Effector memory CD8-positive, alpha-beta T cell (primary cell): ENCODE measurements at places on chromosomes 5 and 9.

DNA sequence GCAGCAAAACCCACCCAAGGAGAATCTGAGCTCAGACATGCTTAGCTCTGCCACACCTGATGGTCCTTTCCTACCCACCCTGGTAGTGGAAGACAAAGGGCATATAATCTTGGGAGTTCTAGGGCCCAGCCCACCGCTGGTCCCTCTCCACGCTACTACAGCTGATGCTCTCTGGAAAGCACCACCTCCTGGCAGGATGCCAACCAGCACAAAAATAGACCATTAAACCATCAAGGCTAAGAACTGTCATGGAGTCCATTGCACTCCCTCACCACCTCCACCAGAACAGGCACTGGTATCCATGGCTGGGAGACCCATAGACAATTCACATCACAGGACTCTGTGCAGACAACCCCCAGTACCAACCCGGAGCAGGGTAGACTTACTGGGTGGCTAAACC lies 111.0 kb upstream of the IL7R start:
- no peak for DNase-seq

DNA sequence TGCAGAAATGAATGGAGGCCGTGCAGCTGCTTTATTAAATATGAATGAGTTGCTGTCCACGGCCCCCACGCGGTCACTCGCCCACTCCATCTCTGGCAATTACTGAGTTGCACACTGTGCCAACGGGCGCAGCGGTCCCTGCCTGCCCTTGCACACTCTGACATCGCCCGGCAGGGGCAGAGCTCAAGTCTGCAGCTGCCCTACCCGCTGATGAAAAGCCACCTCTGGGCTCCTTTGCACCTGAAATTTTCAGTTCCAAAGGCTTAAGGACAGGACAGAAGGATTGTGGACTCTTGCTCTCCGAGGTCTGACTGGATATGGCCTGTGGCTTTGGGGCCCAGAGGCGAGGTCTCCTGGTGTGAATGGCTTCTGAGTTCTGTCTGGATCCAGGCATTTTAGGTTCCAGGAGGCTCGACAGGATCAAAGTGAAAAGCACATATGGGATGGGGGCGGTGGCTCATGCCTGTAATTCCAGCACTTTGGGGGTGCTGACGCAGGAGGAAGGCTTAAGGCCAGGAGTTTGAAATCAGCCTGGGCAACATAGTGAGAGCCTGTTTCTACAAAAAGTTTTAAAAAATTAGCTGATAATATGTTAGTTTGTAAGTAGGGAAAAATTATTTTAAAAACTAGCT lies 201.8 kb downstream of the PAX5 start:
- DNase-seq: no peak

- no peak for DNase-seq
Measured at GRCh38 chr5:149162401-149163084, 21.2 kb downstream of the ABLIM3 start.

DNA sequence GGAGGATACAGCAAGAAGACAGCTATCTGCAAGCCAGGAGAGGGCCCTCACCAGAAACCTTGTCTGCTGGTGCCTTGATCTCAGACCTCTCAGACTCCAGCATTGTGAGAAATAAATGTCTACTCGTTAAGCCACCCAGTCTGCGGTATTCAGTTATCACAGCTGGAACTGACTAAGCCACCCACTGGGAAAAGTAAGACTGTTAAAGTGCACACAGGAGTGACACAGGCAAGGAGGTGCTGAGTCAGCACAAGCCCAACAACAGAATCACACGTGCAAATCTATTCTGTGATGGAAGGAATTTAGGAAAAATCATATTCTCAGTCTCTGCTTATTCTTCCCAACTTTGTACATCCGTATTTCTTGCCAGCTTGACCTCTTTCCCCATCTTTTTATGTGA lies 200.0 kb downstream of the NR2F1-AS1 start:
- DNase-seq: no peak

DNA sequence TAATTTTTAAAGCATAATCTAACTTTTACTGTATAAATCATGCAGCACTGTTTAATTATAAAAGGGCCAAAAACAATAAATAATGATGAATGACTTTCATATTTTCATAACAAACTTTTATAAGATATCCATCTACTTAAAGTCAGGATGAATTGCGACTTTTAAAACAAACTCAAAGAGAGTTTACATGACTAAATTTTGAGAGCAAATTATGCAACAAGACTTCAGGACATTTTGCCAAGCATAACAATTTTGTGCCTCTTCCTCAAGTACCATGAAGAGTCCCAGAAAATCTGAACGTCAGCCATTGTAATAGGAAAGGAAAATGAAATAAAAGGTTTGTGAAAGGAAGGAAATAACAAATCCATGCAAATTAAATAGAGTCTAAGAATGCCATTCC lies 24.4 kb downstream of the ERAP1 start:
- DNase-seq: no peak

GRCh38 chr5:16774806-16775205 lies 158.0 kb upstream of the RETREG1 start:
- DNase-seq: no peak

GRCh38 chr9:90825586-90825985 lies 24.0 kb downstream of the SYK start:
- no peak for DNase-seq

DNA sequence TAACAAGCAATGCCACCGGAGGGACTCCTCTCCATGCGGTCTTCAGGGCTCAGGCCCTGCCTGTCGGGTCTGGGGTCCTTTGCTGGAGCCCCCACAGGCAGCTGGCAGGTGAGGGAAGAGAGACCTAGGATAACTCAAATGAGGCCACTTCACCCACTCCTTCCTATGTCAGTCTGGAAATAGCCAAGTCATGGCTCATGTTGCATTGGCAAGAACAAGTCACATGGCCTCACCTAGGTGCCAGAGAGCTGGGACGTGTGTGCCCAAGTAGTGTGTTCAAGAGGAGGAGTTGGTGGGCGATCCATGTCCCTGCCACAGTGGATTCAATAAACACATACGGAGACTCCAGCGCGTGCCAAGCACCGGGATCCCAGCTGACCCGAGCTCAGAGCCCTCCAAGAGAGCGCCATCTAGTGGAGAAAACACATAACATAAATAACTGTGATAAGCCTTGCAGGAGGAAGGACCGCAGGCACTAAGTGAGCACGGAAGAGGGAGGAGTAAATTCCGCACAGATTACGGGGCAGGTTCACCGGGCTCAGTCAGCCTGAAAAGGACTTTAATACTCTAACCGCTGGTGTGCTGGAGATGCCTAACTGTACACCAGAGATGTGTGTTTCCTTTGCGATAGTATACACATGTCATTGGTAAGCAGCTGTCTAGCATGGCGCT lies 580.8 kb downstream of the CCDC171 start:
- DNase-seq: no peak

GRCh38 chr5:74420947-74421346 lies 219.6 kb downstream of the ENC1 start:
- DNase-seq: no peak

DNA sequence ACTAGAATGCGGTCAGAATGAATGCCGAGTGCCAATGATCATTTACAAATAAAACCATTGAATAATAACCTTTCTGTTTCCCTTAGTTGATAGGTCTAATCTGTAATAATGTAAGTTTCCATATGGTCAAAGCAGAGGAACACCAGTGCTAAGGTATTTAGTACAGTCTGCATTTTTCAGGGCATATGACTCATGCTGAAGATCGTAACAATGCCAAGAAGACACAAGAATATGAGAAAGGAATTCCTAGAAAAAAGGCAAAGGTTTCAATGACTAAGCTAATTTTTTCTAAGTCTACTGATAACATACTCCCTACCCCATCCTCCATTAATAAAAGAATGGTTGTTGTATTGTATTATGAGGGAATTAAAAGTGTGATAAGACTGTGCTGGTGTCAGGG lies 2.8 kb downstream of the OR1L8 start:
- DNase-seq: no peak
